ENCODE measurements at places on chromosomes 5 and 9. TPM values are rescaled to one million over a fixed set of nuclear protein-coding genes. Genes with fewer than 3 reads are reported as not detected.

Gene SOHLH1
- not detected for total RNA-seq

Gene GPR150
- 0.25 TPM for total RNA-seq

Gene PCDHGA4
- total RNA-seq: 7.9 TPM

Gene HAVCR2
- total RNA-seq: 3.9 TPM

Gene SCGB3A1
- not detected for total RNA-seq

Data from temporal lobe (tissue), 4 donors.